ENCODE measurements at places on chromosomes 13 and 19.

DNA sequence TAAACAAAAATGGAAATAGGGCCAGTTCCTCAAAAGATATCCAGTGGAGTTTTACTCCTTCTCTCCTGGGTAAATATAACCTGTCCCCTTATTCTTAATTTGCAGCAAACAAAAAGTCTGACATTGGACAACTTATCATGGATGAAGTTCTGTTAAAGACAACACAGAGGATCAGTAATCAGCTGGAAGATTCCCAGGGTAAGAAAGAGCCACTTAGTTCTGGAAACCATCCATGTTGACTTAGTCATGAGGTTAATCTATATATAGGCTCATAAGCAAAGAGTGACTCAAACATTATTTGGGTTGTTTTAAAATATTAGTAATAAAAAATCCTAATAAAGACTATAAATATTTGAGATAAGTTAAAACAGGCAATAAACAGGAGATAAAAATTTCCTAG is 40.5 kb upstream of the EBPL start:
- DNase-seq, result peak; percentile 43

DNA sequence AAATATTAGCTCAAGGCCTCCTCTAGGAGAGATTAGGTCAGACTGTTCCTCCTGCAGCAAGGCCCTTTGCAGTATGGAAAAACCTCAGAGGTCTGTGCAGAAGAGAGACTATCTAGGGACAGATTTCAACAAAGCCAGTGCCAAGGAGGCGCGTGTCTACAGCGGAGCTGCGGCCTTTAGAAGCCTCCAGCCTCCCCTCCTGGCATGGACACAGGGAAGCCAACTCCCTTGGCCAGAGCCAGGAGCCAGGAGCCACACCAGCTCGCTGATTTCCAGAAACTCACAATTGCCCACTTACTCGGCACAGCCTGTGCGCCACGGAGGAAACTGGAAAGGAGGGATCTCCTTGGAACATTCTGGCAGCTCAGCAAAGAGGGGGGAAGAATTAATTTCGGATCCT is 63.4 kb downstream of the INSR start:
- no peak for DNase-seq

GRCh38 chr19:8096071-8096470 is 43.5 kb downstream of the CCL25 start:
- no peak for DNase-seq

DNA sequence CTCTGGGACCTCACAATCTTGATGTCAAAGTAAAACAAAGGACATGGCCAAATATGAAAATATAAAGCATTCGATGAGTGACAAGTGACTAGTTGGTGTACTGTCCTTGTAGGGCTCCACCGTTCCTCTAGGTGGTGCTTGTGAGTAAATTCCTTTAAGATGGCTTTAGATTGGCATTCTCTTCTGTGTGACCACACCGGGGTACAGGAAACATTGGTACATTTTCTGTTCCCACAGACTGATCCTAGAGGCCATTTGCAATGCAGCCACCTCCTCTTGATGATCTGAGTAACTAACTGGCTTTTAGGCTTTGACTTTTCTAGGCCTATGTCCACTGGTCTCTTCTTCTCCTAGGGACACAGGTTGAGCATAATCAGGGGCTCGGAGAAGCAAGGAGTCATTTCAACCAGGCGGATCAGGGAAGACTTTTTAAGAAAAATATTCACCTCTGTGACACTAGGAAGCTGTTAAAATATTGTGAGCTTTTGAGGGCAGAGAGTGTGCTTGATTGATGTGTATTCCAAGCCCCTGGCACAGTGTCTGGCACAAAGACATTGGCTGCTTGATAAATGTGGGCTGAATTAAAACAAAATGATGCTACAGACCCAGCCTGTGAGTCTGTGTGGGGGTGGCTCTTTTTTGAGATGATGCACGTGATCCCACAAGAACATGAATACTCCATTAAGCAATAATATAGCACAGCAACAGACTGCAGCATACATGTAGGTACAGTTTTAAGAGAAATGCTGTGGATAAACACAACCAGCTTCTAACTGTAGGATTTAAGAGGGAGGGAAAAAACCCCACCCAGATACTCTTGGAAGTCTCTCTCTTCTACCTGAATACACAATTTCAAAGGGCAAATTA is 21.0 kb downstream of the EPSTI1 start:
- DNase-seq, result peak; percentile 80

DNA sequence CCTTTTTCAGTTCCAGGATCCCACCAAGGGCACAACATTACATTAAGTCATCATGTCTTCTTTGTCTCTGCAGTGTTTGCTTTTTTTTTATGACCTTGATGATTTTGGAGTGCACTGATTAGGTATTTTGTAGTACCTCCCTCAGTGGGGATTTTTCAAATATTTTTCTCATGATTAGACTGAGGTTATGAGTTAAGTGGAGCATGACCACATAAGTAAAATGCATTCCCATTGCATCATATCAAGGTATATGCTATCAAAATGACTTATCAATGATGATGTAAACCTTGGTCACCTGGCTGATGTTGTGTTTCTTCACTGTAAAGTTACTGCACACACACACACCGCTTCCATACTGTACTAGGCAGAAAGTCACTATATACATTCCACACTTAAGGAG is 96.7 kb upstream of the TRPC4 start:
- DNase-seq, result no peak

Data from MCF 10A (cell line).